ENCODE measurements at places on chromosomes 5 and 9. TPM values are rescaled to one million over a fixed set of nuclear protein-coding genes. Genes with fewer than 3 reads are reported as not detected.

DNA sequence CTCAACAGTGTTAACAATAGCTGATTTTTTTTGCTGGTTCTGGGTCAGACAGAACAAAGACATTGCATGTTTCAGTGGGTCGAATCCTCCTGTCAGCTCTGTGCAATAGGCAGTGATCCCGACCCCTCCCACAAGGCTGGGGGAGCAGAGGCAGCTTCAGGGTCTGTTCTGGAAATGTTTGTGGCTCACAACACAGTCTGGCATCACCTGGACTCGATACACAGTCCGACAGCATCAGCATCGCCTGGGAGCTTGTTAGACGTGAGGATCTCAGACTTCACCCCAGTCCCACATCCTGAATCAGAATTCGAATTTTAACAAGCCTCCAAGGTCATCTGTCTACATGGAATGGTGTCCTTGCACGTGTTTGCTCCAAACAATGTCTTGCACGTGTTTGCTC is 384.7 kb downstream of the IRX2 start:
- DNase-seq = no peak

DNA sequence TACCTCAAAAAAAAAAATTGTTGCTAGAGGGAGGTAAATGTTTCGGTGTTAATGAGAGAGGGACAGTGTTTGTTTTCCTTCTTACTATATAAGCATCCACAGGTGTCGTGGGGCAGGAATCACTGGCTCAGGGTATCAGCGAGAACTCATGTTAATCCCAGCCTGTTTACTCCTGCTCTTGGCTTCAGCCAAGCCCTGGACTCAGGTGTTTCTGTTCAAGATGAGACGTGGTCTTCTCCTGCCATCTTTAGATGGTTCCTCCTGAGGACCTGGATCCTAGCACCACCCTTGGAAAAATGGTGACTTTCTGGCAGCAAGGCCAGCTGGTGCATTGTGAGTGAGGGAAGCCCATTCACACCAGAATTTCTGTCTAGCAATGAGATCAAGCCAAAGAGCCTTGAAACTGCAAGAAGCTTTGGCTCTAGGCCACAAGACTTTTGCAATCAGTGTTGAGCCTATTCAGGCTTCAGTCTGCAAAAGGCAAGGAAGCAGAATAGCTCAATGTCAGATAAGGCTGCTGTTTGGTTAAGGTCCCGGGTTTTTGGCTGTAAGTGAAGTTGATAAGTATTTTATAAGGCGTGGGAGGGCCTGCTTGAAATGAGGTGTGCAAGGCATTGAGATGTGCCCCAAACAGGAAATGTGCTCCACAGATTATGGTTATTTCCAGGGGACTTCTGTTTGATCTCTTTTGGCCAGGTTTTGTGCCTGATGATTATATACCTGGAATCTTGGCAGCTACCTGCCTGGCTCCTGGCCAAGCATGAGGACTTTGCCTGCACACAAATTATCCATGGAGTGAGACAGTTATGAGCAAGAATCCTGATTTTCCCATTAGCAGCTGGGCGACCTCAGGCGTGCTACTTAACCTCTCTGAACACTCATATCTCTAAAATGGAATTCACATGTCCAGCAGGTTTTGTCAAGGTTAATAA is 99.8 kb downstream of the TENT4A start:
- no peak for DNase-seq

The PCDHA10 gene
- not detected for total RNA-seq

The C5orf58 gene
- total RNA-seq = not detected

DNA sequence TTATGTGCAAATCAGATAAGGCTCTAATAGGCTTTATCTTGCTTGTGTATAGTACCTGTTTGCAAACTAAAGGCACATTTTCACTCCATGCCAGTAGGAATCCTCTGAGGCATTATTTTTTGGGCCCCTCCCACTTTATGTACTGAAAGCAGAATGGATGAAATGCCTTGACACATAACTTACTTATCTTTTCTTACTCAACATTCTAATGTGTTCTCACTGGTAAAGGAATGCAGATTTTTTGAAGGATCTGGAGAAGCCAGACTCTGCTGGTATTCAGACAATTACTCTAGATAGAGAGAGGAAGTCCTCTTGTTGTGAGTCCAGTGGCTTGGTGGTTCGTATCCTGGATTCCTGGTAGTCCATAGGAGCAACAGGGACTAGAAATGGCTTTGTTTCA is 336.7 kb downstream of the CCDC171 start:
- no peak for DNase-seq

GRCh38 chr5:87899721-87900131 is 368.9 kb downstream of the TMEM161B start:
- no peak for DNase-seq

DNA sequence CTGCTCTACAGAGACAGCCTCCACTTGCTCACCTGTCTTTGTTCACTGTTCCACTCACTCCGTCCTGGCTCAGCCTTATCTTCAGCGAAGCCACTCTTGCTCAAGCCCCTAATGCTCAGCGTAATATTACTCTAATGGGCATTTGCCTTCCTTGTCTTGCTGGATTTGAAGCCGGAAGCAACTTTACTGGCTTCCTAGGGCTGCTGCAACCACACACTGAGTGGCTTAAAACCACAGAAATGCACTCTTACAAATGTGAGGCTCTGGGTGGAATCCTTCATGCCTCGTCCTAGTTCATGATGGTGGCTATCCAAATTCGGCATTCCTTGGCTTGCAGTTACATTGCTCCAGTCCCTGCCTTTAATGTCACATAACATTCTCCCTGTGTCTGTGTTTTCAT is 85.5 kb upstream of the MARCHF11 start:
- no peak for DNase-seq

GRCh38 chr5:74469234-74469994 is 171.1 kb downstream of the ENC1 start:
- no peak for DNase-seq

- no peak for DNase-seq
These were observed 57.1 kb downstream of the SEMA6A start for GRCh38 chr5:116517488-116517887.

DNA sequence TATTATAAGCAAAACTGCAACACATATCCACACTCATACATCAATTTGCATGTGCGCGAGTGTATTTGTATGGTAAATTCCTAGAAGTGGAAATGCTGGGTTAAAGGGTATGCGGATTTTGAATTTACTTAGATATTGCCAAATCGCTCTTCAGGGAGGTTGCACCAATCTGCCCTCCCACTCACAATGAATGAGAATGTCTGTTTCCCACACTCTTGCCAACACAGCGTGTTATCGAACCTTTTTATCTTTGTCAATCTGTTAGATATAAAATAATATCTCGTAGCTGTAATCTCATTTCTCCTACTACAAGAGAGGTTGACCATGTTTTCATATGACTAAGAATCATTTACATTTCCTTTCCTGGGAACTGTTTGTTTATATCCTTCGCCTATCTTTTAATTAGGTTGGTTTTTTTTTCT is 35.7 kb downstream of the LHX2 start:
- DNase-seq = no peak

- DNase-seq = no peak
These were observed 8.2 kb upstream of the FST start for GRCh38 chr5:53472279-53472678.

The C9orf50 gene
- not detected for total RNA-seq

- no peak for DNase-seq
These were observed 107.7 kb upstream of the DAPK1 start for GRCh38 chr9:87389936-87390335.

GRCh38 chr9:92619601-92620300 is 50.2 kb downstream of the IPPK start:
- DNase-seq = no peak

DNA sequence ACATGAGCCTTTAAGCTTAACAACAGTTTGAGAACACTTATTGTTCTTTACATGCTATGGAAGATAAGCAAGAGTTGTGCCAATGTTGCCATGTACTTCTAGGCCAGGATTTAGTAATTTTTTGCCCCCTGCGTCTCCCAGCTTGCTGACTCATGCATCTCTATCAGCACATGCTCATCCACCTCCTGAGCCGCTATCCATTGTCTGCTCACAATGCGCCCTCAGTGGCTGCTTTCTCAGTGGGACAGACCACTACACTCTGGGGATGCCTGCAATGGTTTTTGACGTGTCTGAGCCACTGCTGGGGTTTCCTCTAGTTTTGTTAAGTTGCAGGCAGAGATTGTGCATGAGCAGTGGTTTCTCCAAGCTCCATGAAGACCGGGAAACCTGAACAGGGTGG is 50.9 kb upstream of the PHF2 start:
- no peak for DNase-seq

DNA sequence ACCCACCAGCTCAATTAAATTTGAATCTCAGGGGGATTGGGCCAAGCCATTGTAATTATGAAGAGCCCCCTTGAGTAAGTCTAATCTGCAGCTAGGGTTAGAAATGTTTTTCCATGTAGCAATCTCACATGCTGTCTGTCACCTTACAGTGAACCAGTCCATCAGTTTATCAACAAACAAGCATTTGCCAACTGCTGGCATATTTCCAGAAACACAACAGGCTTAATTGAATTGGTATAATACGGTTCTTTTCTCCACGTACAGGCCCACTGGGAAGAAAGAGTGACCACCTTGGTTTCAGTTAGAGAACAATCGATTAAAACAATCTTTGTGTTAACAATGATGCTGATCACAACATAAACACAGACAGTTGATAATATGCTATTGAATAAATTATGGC is 67.4 kb downstream of the NSUN2 start:
- no peak for DNase-seq

- no peak for DNase-seq
These were observed 28.1 kb downstream of the FRMPD1 start for GRCh38 chr9:37678789-37679273.

- DNase-seq = no peak
These were observed 55.0 kb downstream of the IPPK start for GRCh38 chr9:92614763-92615461.

DNA sequence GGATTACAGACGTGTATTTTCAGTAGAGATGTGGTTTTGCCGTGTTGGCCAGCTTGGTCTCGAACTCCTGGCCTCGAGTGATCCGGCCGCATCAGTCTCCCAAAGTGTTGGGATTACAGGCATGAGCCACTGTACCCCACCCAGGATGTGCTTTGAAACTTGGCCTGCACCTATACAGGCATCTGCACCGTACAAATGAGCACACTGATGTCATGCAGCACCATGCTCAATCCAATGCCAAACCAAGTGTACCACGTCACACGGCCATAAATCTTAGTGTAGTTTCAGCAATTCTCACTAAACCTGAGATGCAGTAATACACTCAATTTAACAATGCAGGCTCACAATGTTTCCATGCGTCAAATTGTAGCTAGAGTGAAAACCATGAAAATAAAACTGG is 6.3 kb downstream of the NSUN2 start:
- DNase-seq = no peak

DNA sequence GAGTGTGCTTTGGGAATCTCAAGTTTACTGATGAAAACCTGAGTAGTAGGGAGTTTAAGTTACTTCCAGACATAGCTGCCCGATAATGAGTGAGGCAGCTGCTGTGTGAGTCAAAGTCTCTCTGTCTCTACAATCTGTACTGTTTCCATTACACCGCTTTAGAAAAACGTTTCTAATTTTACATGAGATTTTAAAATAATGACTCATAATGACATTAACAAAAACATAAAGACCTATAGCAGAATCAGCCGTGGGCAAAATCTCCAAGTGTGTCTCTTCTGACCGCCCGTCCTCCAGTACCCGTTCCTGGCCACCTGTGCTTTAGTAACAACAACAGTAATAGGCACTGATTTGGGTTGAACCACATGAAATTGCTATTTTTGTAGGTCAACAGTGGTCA is 69.6 kb upstream of the PRRC1 start:
- DNase-seq = no peak

DNA sequence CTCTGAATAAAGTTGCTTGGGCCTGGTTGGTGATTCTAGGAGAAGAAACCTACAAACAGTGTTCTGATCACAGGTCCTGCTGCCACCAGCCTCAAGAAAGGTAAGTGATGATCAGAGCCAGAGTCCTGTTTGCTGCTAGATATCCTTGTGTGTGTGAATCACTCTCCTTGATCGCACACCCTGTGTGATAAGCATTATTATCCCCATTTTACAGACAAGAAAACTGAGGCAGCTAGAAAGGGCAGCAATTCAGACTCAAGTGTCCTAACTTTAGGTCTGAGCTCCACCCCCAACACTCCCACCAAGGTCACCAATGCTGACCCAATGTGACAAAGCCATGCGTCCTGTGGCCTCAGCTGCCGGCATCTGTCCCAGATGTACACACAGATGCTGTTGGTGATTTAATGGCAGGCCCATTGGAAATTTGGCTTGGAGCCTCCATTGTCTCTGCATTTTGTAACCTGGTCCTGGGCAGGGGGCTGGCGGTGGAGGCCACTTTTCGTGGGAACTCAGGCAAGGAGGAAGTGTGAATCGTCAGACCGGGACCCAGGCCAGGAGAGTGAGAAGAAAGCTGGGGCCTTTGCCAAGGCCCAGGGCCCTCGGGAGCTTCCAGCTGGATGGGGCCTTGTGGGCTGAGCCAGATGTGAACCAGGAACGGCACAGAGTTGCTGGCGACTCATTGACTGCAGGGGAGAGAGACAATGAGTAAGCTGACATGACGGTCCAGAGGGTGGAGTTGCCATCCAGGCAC is 29.8 kb upstream of the GGTA1 start:
- no peak for DNase-seq

GRCh38 chr9:88179062-88179521 is 40.8 kb upstream of the SPATA31C2 start:
- peak; percentile 64 for DNase-seq

DNA sequence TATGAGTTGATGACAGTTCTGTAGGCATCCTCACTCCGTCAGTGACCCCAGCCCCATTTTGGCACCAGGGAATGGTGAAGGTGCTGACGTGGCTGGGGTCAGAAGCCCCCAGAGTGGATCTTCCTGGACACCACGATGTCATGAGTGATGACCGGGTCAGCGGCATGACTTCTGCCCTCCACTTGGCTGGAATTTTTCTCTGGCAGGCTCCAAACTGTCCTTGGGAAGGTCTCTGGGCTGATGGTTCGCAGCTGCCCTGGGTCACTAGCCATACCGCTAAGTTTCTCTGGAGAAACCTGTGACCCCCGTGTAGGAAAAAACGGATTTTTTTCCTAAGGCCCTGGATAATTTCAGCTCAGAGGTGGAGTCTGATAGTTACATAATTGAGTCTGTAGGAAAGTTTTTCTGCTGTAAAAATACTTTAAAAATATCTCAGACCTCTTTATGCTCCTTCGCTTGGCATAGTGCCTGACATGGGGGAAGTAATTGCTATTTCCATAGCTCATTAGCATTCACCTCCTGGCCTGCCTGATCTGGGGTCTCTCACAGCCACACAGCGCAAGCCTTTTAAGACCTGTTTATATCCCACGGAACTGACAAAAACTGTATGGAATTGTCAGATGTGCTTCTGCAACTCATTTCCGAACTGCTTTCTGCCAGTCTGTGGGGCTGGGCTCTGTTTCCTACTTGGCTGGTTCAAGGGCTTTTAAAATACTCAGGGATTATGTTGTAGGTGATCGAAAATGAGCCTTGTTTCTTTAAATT is 69.2 kb downstream of the ANGPTL2 start:
- no peak for DNase-seq

GRCh38 chr5:16693879-16694278 is 77.1 kb upstream of the RETREG1 start:
- no peak for DNase-seq
